ENCODE measurements at places on chromosomes 1 and 21.

DNA sequence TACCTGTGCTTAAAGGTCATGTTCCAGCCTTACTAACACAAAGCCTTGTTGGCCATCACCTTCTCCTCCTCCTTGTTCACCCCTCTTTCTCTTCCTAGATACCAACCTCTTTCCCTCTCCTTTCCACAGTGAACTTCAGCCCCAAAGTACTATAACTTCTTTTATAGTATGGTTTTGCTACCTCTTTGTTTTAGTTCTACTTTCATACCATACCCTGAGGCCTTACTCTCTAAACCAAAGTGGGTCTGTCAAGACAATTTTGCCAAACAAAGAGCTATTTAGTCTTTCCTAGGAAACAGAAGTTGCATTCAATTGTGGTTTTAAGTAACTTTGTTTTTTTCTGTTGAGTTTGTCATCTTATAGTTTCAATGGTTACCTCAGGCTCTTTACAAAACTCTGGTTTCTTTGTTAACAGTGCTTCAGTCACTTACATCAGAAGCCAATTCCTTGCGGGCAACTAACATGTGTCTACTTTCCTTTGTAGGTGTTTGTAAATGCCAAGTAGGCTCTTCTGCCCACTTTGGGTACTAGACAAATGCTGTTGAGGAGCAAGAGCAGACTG is 623.9 kb upstream of the PKN2 start:
- DNase-seq: no peak

DNA sequence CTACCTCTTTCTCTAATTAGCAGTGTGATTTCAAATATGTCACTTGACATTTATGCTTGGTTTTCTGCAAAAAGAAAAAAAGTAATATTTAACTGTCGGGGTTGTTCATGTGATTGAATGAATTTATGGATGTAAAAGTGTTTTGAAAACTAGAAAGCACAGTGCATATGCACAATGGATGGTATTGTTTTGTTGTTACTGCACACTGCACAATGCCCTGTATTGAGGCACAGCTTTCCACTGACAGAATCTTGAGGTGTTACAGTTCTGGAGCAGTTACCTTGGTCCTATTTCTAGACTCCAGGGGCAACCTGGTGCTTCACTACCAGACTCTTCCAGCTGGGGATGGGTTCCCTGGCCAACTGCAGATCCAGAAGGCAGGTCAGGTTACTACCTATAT is 116.8 kb upstream of the L1TD1 start:
- DNase-seq: no peak

GRCh38 chr1:23581219-23581618 is 21.9 kb upstream of the ID3 start:
- no peak for DNase-seq

- no peak for DNase-seq
These were observed 38.6 kb downstream of the DENND1B start for GRCh38 chr1:197736685-197737084.

- DNase-seq: no peak
These were observed 120.5 kb downstream of the IER5 start for GRCh38 chr1:181208967-181209366.
